ENCODE measurements at places on chromosomes 4 and X. TPM values are rescaled to one million over a fixed set of nuclear protein-coding genes. Genes with fewer than 3 reads are reported as not detected.

DNA sequence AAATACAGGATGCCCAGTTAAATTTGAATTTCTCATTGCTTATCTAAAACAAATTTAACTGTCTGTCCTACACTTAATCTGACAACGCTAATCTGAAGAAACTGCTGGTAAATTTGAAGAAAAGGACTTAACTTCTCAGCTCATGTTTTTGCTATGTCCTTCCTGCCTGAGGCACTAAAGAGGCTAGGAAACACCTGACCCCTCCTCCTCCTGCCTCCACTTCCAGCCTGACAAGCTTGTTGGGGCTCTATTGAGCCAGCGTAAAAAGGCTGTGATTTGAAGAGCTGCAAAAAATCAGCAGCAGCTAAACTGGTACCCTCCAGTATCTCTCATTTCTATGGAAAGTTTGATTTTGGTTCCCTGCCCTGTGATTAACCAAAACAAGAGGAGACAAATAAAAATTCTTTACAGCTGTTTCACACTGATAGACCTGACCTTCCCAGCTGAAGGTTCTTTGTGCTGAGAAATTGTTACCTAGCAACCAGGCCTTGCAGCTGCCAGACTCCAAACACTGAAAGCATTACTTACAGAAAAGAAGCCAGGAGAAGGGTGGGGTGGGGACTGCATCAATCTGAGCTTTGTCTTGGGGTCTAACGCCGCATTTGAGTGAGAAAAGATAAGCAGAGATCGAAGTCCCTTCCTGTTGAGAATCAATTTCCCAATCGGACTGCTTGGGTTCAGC, 35.0 kb downstream of the DCX start:
- DNase-seq, result no peak

Gene PAGE5
- not detected for total RNA-seq

- no peak for DNase-seq
These were observed 2.0 kb downstream of the AFP start for GRCh38 chr4:73438048-73438447.

Gene DIPK2B
- total RNA-seq, result not detected

Gene LDOC1
- 9.0 TPM for total RNA-seq

GRCh38 chrX:68832101-68832416, 3.2 kb downstream of the EFNB1 start:
- peak; percentile 49 for DNase-seq

DNA sequence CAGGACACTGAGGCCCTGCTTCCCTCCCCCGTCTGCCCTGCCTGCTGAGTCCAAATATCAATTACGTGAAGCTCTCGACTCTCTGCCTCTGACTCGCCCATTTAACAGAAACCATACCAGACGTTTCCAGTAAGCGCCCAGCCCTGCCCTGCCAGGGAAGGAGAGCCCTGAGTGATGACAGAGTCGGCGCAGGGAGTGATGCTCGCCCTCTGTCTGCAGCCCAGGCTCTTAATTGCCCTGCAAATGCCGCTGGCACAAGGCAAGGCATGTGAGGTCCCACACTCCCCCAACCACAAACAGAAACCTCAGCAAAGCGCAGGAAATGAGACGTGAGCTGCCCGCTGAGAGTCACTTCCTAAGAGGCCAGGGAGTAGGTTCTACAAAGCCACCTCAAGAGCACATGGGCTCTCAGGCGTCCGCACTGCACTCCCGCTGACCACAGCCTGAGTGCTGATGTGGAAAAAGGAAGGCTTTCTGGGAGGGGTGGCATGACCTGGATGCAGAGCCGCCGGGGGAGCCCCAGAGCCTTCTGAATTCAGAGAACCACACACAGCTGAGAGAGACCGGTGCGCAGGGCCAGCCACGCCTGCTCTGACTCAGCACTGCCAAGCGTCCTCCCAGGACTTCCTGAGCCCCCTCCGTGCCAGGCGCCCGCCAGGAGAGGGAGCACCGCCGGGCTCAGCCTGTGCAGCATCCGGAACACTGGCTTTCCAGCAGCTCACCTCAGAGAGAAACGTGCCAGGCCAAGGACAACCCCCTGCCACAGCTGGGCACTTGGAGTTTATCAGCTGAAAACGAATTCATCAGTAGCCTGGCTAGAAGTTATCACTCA, 5.3 kb downstream of the ZFYVE28 start:
- DNase-seq, result peak; percentile 96

Gene CAPN6
- total RNA-seq, result not detected

Gene DNAAF6
- total RNA-seq, result not detected

DNA sequence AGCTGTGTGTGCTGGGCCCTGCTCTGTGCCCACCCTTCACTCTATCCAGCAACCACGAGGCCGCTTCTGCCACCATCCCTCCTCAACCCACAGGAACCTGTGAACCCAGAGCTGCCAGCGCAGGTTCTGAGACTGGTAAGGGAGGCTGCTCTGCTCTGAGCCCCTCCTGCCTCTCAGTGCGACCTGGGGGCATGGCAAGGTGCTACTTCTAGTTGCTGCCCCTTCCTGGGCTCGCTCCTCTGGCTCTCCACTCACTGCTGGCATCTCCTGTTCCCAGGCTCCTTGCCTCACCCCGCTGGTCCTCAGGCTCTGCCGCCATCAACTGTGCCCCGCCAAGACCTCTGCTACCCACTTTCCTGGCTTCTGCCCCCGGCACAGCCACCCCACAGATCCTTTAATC, 39.3 kb downstream of the RNF212 start:
- DNase-seq, result no peak

- no peak for DNase-seq
These were observed 77.9 kb downstream of the CXXC4 start for GRCh38 chr4:104416725-104417356.

GRCh38 chr4:70746179-70746839, 24.5 kb downstream of the RUFY3 start:
- peak; percentile 11 for DNase-seq

DNA sequence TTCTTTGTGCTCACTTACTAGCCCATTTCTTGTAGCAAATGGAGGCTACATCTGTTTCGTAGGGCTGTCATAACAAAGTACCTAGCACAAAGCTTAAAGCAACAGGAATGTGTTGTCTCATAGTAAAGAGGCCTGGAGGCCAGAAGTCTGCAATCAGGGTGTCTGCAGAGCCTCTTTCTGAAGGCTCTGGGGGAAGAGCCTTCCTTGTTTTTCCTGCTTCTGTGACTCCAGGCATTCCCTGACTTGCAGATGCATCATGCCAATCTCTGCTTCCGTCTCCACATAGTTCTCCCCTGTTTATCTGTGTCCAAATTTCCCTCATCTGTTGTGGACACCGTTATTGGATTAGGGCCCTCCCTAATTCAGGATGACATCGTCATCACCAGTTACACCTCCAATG, 67.1 kb downstream of the SHROOM2 start:
- DNase-seq, result no peak

- DNase-seq, result no peak
These were observed 45.8 kb downstream of the KLHL15 start for GRCh38 chrX:23981222-23981621.

DNA sequence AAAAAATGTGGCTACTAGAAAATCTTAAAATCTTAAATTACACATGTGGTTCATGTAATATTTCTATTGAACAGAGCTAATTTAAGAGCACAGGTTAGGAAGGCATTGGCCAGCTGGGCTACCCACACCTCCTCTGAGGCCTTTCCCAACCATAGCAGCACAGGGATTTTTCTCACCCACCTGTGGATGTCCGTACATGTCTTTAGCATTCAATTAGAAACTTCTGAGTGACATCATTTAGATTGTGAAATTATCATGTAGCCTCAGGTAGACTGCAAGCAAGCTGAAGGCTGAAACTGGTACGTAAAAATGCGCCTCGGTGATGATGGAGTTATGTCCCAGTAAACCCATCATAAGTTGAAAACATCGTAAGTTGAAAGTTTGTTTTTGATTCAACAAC, 31.2 kb downstream of the SCARB2 start:
- DNase-seq, result no peak

- no peak for DNase-seq
These were observed 13.3 kb upstream of the SPANXN2 start for GRCh38 chrX:143733866-143734265.
